ENCODE measurements at places on chromosomes 7 and 10.

- no peak for DNase-seq
Measured at GRCh38 chr10:123997013-123997412, 96.4 kb downstream of the CHST15 start.

GRCh38 chr7:135102372-135102771, 45.5 kb upstream of the TMEM140 start:
- no peak for DNase-seq

GRCh38 chr10:18549105-18549504, 102.3 kb downstream of the NSUN6 start:
- no peak for DNase-seq

DNA sequence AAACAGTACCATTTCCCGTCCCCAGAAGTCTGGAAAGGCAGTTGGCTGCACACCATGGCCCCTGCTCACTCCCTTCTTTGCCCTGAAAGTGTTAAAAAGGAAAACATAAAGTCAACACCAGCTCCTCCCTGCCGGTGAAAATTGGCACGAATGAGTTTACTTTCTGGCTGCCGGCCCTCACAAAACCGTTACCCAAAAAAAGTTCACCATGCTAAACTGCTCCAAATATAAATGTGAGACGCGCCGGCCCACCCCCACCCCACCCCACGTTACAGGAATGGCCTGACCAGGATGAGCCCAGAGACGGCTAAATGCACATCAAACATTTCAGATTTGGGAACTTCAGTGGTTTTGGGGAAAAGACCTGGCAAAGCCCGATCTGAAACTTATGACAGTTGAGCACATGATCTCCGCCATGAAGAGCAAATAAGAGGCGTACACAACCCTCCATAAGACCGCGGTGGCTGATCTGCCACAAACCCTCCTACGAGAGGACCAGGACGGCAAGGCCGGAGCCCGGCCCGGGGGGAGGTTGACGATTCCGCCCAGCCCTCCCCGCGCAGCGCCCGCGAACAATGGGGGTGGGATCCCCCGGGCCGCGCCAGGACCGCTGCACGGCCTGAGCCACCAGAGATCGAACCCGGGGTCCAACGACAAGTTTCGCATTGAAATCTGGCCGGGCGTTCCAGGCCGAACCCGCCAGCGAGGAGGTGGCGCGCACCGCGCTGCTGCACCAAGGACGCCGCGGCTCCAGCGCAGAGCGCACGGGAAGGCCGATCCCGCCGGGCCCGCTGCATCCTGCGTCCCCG, 952 bp downstream of the DIP2C start:
- DNase-seq = peak; percentile 29

DNA sequence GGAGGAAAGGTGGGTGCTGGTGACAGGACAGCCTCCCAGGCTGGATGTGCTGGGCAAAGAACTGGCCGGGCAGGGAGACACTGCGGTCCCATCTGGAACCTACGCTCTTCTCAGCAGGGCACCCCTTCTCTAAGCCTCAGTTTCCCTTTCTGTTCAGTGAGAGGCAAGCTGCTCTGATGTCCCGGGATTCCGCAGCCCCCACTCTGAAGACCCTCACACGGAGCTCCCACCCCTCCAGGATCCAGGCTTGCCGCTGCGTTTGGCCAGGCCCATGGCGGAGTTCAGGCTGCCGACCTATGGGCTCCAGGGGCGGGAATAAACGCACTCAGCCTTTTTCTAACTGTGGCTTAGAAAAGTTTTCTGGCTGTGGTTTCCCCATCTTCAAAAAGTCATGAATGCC, 10.2 kb upstream of the INTS1 start:
- no peak for DNase-seq

DNA sequence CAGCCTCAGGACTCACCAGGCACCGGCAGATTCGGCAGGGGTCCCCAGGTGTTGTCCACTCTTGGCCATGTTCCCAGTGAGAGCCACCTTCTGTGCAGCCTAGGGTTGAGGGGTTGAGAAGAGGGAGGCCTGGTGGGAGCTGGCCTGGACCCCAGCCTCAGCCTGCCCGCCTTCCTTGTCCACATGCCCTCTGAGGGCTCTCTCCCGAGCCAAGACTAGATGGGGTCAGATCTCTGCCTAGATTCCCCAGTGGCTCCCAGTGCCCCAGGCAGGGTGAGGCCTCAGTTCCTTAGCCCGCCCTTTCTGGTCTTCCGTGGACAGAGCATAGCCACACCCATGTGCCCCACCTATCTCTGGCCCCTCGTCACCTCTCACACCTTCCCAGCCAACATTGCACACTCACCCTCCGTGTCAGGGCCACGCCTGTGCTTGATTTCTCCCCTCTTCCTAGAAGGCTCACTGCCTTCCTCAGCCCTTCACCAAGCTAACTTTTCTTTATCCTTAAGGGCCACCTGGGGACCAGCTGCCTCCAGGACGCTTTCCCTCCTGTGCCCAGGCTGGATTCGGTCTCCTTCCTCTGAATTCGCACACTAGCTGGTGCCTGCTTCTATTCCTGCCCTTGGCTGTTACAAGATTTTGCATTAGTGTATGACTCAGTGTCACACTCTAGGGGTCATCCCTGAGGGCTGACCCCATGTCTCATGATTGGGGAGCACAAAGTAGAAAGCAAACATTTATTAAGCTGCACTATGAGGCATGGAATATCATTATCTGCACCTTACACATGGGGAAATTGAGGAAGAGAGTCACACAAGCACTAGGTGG, 7.5 kb downstream of the KCP start:
- no peak for DNase-seq

DNA sequence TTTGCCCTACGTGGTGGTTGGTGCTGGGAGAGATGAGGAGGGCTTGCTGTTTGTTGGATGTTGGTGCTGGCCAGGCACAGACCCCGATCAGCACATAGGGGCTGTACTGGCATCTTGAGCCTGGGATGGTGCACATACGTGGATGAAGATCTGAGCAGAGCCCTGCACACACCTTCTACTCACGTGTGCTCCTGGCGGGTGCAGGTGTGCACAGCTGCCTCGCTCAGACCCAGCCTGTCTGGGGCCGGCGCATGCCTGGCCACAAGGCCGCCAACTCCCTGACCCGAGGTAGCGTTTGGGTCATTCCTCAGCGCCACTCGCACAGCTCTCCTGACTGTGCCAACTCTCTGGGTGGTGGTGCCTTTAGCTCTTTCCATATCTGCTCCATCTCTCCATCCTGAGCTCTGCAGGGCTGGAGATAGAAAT, 18.6 kb downstream of the PALD1 start:
- DNase-seq = no peak

DNA sequence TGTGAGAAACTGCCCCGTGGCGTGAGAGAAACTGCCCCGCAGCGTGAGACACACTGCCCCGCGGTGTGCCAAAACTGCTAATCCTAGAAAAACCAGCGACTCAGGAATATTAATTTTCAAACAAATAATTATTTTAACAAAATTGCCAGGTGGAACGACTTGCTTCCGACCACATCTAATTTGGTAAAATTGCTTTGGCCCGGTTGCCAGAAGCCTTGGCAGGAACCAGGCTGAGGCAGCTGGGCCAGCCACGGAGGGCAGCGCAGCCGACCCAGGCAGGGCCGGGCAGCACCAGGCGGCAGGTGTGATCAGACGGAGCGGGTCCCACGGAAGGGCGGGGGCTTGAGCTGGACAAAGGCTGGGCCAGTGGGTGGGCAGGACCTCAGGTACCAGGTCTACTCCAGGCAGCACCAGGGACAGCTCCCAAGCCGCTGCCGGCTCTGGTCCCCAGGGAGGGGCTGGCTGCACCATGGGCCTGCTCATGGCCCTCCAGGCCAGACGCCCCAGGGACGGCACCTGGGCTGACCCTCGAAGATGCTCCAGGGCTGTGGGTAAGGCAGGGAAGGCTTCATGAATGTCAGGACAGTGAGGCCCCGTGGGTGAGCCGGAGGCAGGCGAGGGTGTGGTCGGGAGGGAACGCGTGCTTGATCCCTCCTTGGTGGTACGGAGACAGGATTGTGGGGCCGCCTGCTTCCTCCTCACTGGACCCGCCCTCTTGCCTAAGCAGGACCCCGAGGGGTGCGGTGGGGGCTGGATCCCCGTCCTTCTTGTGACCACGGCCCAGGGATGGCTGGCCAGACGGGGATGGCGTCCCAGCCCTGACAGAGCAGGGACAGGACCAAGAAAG, 7.7 kb upstream of the ADGRA1 start:
- no peak for DNase-seq

DNA sequence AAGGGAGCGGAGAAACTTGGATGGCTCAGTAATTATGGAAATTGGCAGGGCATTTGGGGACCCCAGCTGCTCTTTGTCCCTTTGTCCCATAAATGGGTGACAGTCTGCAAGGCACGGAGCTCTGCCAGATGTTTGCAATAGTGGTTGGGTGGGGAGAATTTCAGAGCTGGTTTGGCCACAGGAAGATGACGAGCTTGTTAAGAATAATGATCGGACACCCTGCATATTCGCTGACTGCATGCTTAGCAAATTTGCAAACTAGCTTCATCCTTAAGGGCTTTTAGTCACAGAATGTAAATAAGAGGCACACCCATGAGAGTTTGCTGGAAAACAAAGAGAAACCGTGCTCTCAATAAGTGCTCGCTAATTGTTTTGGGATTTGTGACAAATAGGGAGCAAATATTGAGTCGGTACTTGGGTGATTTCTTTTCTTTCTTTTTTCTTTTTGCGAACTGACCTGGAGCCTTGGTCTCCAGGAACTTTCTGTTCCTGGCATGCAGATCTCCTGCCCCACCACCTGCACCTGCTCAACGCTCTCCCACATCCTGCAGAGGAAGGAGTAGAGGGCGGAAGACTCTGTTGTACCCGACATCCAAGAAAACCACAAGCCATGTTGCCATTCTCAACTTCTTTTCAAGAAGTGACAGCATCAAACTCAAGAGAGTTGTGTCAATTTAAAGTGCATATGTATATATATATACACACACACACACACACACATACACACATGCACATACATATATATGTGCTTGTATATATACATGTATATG, 238.9 kb downstream of the CAMK1D start:
- peak; percentile 22 for DNase-seq

DNA sequence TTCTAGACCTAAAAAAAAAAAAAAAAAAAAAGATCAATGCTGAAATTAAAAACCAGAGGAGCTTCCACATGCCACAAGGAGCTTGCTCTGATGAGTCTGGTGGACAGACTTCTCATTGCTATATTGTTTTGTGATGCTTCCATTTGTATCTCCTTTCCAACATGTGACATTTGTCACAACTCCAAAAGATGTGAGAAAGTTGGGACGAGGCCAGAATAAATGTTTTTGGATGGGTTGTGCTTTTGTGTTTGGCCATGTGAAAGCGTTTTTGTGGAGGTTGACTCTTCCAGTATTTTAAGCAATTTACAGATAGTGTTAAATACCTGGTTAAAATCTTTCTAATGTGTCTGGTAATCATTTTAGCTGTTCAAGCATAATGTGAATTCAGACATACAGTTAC, 280.1 kb downstream of the SKAP2 start:
- DNase-seq = no peak

GRCh38 chr10:16756561-16757221, 60.5 kb downstream of the RSU1 start:
- DNase-seq = peak; percentile 83

Data from fibroblast of skin of abdomen (primary cell).